ENCODE measurements at places on chromosomes 2 and 18.

DNA sequence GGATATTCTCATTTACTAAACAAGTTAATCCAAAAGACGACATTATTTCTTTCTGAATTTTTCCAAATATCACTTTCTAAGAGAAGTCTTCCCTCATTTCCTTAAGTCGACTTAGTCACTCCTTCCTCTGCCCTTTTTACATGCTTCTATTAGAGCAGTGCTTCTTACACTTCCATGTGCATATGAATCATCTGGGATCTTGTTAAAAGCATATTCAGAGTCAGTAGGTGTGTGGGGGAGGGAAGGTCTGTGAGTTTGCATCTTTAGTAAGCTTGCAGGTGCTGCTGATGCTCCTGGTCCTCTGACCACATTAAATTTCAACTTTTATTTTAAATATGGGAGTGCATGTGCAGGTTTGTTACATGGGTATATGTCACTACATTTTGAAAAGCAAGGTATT is 582.6 kb downstream of the NRXN1 start:
- no peak for DNase-seq

- DNase-seq, result no peak
Measured at GRCh38 chr2:193331676-193332075, 1136.9 kb upstream of the TMEFF2 start.

DNA sequence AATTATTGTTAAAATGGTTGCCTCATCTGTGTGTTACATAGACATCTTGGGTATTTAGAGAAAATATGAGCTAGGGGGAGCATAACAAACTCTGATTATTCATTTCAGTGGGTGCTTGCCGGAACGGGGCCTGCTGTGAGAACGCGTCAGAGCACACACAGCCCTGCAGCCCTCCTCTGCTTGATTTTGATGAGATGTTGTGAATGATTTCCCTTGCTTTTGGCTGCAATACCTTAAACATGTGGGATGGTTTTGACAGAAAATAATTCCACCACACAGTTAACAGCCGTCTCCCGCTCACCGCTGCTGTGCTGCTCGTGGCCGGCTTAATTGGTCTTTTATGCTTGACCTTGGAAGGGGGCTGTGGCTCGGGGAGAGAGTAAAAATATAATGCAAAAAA is 49.9 kb upstream of the TXNDC2 start:
- DNase-seq, result no peak

- DNase-seq, result no peak
Measured at GRCh38 chr2:9471206-9471605, 3.1 kb upstream of the IAH1 start.

GRCh38 chr18:44508474-44508873 is 172.2 kb upstream of the SETBP1 start:
- no peak for DNase-seq

DNA sequence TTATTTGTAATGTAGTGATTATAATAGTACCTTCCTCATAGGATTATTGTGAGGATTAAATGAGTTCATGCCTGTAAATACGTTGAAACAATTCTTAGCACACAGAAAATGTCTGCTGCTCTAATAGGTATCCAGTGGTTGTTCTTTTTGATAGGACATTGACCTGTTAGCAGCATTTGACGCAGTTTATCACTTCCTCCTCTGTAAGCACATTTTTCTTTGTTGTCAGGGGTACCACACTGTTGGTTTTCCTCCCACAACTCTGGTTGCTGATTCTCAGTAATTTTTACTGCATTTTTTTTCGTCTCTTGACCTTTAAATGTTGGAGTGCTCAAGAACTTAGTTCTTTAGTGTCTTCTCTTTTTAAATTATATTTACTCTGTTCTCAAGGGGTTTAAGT is 15.4 kb downstream of the PPM1B start:
- no peak for DNase-seq

DNA sequence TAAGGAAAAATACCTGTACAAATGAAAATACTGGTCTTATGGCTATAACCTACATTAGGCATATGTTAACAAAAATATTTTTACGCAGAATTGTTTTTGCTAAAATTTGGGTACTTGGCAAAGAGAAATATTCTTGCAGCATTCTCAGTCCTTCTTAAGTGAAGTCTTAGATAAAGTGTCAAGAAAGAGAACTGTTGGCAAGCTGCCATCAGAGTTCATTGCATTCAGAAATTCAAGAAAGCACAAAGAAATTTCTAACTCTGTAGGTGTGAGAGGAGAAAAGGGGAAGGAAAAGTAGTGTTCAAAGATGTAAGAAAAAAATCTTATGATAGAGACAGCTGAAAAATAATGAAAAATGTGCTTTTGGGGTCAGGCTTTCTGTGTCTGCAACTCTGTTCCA is 86.7 kb downstream of the IRS1 start:
- DNase-seq, result no peak

DNA sequence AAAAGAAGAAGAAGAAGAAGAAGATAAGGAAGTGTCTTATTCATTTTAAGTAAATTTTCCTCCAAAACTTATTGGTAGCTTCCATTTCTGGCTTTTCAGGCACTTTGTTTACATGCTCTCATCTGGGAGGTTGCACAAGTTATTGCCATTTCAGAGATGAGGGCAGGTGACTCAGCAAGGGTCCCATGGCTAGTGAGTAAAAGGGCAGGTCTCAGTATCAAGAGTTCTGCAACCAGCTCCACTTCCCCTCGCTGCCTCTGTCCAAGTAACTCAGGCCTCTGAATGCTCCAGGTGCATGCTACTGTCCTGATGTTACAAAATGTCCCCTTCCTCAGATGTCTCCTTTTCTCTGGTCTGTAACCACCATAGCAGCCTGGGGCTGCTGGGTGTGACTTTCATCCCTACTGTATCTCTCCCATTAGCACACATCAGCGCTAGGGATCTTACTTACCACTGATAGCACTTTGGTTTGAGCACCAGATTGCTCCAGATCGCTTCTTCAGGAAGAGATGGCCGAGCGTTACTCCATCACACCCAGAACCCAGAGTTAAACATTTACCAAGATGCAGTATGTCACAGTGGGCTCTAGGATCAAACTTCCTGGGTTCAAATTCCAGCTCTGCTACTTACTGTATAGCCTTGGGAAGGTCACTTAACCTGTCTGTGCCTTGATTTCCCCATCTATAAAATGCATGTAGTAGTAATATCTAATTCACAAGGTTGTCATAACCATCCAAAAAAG is 57.4 kb upstream of the LAPTM4A start:
- DNase-seq, result no peak

- no peak for DNase-seq
Measured at GRCh38 chr2:212960336-212960735, 191.1 kb downstream of the IKZF2 start.

GRCh38 chr2:7911196-7911595 is 770.7 kb upstream of the ID2 start:
- no peak for DNase-seq

GRCh38 chr2:157743051-157743450 is 114.4 kb upstream of the ACVR1C start:
- no peak for DNase-seq

GRCh38 chr2:204032301-204032700 is 95.7 kb downstream of the ICOS start:
- DNase-seq, result no peak

DNA sequence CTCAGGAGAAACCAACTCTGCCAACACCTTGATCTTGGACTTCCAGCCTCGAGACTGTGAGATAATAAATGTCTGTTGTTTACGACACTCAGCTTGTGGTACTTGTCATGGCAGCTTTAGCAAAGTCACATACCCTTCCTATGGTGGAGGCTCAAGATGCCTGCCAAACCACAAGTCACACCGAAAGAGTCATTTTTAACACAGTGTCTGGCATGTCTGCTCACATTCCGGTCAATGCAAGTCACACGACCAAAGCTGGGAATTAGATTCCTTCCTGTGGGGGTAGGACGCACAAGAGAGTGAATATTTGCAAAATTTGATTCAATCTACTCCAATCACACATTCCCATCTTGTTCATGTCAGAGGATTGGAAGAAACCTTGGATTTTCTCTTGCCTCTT is 24.6 kb downstream of the KCNE4 start:
- DNase-seq, result no peak

DNA sequence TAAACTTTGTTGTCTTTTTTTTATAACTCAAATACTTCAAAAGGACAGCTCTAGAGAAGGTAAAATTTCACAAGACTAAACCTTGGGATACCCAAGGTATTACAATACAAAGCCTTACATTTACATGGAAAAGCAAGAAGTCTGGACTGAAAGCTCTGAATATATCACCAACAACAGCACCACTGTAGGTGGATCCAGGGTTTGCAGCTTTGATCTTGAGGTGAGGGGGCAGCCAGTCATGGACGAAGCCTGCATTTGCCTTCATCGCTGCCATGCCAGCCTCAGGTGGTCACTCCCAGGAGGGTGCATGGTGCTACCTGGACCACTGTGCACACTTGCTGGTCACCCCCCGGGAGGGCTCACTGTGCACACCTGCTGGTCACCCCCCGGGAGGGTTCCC is 36.6 kb downstream of the RBFA start:
- DNase-seq, result no peak

- DNase-seq, result no peak
Measured at GRCh38 chr2:199946836-199947235, 8.5 kb downstream of the TYW5 start.

DNA sequence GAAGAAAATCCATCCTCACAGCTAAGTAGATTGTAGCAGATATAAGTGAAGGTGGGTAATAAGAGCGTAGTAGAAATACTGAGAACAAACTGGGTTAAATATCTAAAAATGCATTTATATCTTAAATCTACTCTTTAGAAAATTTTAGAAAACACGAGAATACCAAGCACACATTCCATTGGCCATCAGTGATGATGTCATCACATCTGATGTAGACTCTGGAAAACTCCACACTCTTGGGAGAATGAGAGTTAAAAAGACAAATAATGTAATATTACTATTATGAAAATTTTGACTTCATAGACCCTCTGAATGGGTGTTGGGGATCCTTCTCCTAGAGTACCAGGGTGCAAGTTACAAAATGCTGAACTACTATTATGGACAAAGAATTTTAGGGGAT is 3.7 kb downstream of the RIOK3 start:
- no peak for DNase-seq

DNA sequence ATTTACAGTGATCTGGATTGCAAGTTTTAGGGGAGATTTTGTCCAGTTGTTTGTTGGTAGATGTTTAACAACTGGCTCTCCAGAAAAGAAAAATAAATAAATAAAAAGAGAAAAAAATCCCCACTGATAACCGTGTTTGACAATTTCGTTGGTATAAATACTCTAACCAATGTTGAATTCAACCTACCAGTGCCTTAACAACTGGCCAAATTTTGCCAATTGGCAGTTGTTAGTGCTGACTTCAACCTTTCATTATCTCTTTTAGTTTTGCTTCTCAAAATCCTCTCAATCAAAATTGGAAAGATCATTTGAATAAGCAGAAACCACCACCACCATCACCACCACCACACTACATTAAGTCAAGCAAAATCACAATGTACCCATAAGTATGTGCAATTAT is 490.3 kb downstream of the PIK3C3 start:
- DNase-seq, result no peak

DNA sequence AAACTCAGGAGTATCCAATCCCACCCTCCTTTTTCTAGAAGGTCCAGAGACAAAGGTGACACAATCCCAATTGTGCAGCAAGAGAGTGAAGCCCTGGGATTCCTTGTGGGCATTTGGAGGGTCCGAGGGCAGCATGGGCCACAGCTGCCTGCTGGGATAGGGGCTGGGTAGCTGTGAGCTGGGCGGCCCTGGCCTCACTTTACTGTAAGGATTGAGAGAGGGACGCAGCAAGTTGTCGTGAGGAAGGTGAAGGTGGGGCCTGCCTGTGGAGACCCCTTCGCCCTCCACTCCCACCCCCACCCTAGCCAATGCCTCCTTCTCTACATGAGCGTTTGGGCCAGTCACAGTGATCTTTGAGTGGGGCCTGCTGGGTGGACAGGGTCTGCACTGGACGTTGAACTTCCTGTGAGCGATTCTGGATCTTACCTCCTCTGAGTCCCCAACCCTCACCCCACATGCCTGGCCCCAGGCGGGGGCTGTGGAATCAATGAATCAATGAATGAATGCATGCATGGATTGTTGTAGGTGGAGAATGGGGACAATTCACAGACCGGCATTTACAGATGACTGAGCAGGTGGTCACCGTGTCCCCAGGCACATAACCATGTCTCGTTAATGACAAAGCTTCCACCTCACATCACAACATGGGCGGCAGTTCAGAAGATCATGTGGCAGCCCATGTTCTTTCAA is 107.2 kb downstream of the INHBB start:
- no peak for DNase-seq

DNA sequence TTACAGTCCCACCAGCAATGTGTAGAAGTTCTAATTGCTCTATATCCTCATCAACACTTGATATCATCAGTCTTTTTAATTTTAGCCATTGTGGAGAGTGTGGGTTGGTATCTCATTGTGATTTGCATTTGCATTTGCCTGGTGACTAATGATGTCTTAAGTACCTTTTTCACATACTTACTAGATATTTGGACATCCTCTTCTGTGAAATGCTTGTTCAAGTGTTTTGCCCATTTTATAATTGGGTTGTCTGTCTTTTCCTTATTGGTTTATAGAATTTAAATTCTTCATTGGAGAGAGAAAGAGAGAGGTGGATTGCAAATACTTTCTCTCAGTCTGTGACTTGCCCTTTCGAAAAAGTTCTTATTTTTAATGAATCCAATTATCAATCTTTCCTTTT is 14.0 kb upstream of the PPP1CB start:
- no peak for DNase-seq

DNA sequence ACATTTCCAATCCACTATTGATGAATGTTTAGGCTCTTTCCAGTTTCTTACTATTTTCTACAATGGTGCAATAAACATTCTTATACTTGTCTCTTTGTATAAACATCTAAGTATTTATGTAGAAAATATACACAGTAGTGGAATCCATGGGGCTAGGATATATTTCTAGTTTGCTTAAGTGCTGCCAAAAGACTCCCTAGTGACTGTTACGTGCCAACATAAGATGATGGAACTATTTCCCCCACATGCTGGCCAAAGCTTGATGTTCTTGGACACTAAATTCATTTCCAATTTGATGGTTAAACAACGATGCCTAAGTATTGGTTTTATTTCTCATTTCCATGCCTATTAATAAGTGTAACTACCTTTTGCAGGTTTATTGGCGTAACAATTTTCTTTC is 378.4 kb upstream of the HNRNPA3 start:
- no peak for DNase-seq

GRCh38 chr2:86157009-86157556 is 38.2 kb downstream of the IMMT start:
- DNase-seq, result no peak

- no peak for DNase-seq
Measured at GRCh38 chr2:230512955-230513748, 97.2 kb downstream of the SP100 start.

DNA sequence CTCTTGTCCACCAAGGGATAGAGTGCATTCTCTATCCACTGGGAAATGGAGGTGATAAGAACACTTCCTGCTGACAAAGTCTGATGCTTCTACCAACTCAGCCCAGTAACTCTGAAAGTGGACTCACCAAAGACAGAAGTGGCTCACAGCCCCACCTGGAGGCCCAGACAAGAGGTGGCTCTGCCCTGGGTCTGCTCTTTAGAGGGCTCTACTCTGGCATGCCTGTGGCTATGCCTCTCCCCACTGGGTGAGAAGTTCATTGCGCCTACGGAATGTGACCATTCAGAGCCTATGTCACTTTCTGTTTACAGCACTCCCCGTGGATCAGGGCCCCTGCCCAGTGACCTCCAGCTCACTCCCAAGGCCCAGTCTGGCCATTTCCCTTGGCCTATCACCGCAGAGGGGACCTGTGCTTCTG is 13.5 kb upstream of the XDH start:
- no peak for DNase-seq

Measured in CD4-positive, alpha-beta T cell (primary cell).